ENCODE measurements at places on chromosomes 4 and X. TPM values are rescaled to one million over a fixed set of nuclear protein-coding genes. Genes with fewer than 3 reads are reported as not detected.

Gene KIAA1210
- not detected for total RNA-seq

Gene XAGE1B
- total RNA-seq = not detected

Gene IBSP
- not detected for total RNA-seq

Gene TEX13B
- not detected for total RNA-seq

Gene SYAP1
- 19.8 TPM for total RNA-seq

Gene BEND2
- total RNA-seq = not detected

Gene CLDN2
- 2.0 TPM for total RNA-seq

Gene FABP2
- total RNA-seq = not detected

Gene GSX2
- total RNA-seq = not detected

Gene FGB
- total RNA-seq = 35.5 TPM
